ENCODE measurements at places on chromosomes 7 and 10. TPM values are rescaled to one million over a fixed set of nuclear protein-coding genes. Genes with fewer than 3 reads are reported as not detected.

DNA sequence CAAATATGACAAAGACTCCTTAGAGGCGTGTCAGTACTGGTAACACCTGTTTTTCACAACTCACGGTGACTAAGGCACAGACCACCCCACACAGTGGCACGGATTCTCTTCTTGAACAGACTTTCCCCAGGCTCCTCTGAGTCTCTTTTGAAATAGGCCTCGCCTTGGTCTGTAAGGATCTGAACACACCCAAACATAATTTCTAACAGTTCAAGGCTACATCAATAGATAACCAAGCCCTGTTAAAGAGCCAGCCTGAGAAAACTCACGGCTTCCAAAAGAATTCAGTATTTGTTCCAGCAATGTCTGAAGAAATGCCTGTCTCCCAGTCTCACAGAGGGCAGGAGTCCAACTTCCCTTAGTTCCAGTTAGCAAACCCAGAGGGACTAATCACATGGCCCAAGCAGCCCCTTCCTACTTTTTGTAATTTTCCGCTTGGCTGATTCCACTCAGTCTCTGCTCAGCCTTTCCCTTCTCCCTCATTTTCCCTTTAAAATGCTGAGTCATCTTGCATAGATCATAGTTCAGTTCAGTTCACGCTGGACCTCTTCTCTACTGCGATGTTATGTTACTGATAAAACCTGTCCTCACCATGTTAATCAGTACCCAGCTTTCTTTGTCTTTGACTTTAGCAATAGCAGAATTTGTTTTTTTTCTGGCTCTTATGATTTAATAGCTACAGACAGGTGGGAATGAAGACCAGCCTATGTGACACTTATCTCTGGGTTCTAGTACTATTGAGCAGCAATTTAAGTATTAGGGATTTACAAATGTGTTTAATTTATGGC, 22.6 kb upstream of the AKR1C3 start:
- peaks cover 6% of the 10 kb centered on the region for H3K36me3 ChIP-seq
- peaks cover 13% of the 10 kb centered on the region for H3K4me1 ChIP-seq
- peak overlapping the region; percentile 64 for H3K27ac ChIP-seq
- DNase-seq: no peak

GRCh38 chr10:7192831-7193361, 217.9 kb downstream of the SFMBT2 start:
- H3K27me3 ChIP-seq: no peaks in the 10 kb centered on the region
- DNase-seq: no peak
- no peaks in the 10 kb centered on the region for H3K4me1 ChIP-seq
- H3K27ac ChIP-seq: no peak overlapping the region
- no peak overlapping the region for H3K4me3 ChIP-seq
- peaks cover 16% of the 10 kb centered on the region for H3K36me3 ChIP-seq

GRCh38 chr10:3154666-3155065, 17.9 kb downstream of the PITRM1 start:
- H3K36me3 ChIP-seq: peaks cover 13% of the 10 kb centered on the region
- H3K27me3 ChIP-seq: no peaks in the 10 kb centered on the region
- H3K4me3 ChIP-seq: no peak overlapping the region
- no peak overlapping the region for H3K27ac ChIP-seq

GRCh38 chr10:44968091-44968490, 8.5 kb downstream of the RASSF4 start:
- H3K4me1 ChIP-seq: peaks cover 56% of the 10 kb centered on the region
- no peak for DNase-seq
- no peak overlapping the region for H3K27ac ChIP-seq
- H3K36me3 ChIP-seq: peaks cover 5% of the 10 kb centered on the region
- no peak overlapping the region for H3K4me3 ChIP-seq
- H3K27me3 ChIP-seq: no peaks in the 10 kb centered on the region

GRCh38 chr10:13788711-13789447, 202.1 kb downstream of the PRPF18 start:
- no peak for DNase-seq
- peaks cover 4% of the 10 kb centered on the region for H3K4me1 ChIP-seq
- no peak overlapping the region for H3K4me3 ChIP-seq
- H3K27me3 ChIP-seq: no peaks in the 10 kb centered on the region
- H3K27ac ChIP-seq: peak overlapping the region; percentile 94

GRCh38 chr10:77237120-77237519, 400.5 kb downstream of the KCNMA1 start:
- no peaks in the 10 kb centered on the region for H3K27me3 ChIP-seq
- H3K4me3 ChIP-seq: no peak overlapping the region
- DNase-seq: no peak
- H3K4me1 ChIP-seq: peaks cover 17% of the 10 kb centered on the region
- H3K27ac ChIP-seq: no peak overlapping the region

CUZD1 gene
- total RNA-seq: not detected

ZNF727 gene
- total RNA-seq: not detected
